ENCODE measurements at places on chromosomes 3 and 15.

GRCh38 chr3:59249004-59249403 lies 199.2 kb upstream of the CFAP20DC start:
- DNase-seq, result no peak

GRCh38 chr3:88611826-88612326 lies 462.1 kb downstream of the C3orf38 start:
- DNase-seq, result no peak

GRCh38 chr15:87959080-87959479 lies 297.5 kb downstream of the NTRK3 start:
- no peak for DNase-seq

- peak; percentile 78 for DNase-seq
Measured at GRCh38 chr15:65856821-65857455, 12.4 kb upstream of the RAB11A start.

DNA sequence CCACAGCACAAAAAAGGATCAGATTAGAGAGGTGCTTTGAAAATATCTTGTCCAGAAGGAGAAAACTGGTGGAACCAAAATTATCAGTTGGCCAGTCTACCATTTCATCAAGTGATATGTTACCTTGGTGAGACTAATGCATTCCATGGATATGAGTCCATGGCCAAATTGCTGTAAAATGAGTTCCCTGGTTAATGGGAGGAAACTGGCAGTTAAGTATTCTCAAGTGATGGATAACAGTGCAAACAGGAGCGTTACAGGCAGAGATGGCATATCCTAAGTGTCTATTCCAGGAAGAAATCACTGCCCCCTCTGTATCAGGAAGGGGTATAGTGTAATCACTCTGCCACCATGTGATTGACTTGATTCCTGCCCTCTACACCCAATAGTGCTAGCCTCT lies 34.0 kb downstream of the MYRIP start:
- DNase-seq, result no peak

GRCh38 chr3:4416961-4417360 lies 50.1 kb downstream of the SUMF1 start:
- no peak for DNase-seq

GRCh38 chr3:38421679-38422336 lies 31.9 kb upstream of the ACVR2B start:
- no peak for DNase-seq
